T-helper 2 cell (primary cell): ENCODE measurements at places on chromosomes 7 and 10.
A peak's percentile ranks its signal among the peaks of the same experiment; 100 is the strongest.

DNA sequence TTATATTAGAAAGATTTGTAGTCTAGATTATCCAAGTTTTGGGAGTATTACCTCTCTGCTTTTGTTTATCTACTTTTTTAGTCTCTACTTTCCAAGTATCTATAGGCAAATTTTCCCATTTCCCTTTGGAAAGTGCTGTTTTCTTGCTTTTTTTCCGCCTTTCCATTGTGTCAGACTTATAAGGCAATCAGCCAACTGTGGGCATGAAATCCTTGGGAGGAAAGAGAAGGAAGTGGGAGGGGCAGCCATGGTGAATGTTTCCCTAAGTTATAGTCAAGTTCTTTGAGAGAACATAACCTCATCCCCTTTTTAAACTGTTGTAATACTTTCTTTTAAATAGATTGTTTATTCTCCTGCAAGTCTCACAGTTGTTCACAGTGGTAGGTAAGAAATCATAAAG lies 52.6 kb downstream of the PTEN start:
- no peak for DNase-seq

- no peak for DNase-seq
Measured at GRCh38 chr7:136956671-136957070, 88.2 kb downstream of the CHRM2 start.

DNA sequence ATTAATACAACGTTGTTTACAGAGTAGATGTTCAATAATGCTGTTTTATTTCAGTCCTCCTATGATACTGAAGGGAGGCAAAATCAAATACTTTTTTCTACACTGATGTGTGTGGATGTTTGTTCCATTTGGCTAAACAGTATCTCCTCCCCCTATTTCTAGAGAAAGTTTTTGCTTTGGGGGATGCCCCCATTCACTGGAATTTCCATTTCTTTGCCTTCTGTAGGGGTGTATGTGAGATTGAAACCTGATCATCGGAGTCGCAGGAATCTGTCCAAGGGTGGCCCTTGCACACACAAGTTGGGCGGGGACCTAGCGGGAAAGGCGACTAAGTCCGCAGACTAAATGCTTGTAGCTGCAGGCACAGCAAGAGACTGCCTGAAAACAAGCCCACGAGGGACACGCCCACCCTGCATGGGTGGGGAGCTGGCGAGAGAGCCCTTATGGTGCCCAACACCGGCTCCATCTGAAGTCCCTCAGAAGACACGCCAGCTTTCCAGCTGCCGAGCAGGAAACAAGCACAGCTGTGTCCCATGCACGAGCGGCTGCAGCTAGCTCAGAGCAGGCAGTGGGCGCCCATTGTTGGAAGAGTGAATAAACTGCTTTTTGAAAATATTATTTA lies 58.0 kb downstream of the ESYT2 start:
- DNase-seq: no peak

DNA sequence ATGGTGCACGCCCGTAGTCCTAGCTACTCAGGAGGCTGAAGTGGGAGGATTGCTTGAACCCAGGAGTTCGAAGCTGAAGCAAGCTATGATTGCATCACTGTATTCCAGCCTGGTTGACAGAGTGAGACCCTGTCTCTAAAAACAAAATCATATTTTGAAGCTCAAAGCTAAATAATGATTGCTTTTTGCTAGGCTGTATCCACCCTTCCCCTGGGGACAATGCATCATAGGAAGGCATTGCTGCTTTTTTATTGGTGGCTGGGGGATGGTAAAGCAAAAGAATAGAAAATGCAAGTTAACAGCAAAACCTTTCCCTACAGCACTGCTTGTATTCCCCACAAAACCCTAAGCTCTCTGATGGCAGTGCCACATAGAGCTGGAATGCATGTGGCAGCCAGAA lies 107.5 kb upstream of the WAC start:
- DNase-seq: no peak

DNA sequence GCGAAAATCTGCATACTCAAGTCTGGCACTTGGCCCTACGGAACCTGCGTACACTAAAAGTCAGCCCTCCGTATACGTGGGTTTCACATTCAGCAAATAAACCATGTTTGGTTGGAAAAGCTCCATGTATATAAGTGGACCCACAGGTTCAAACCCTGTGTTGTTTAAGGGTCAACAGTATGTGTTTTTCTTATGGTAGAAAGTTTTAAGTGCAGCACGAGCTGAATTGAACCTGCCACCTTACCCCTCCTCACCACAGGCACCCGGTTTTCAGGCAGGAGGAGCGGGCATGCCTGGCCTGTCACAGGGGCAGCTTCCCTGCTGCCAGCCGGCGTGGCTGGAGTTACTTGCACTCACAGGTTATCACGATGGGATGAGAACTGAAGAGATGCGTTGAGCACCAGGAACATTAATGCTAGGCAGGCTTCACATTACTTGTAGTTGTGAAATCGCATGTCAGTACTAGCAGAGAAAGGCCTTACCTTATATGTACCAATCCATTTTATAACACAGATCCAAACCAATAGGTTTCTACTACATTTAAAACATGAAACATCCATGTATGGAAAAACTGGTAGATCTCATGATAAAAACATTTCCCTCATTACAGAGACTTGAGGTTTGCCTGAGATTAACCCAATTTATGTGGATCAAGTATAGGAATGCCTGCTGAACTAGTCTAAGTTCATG lies 12.9 kb downstream of the INSIG1 start:
- DNase-seq: no peak

GRCh38 chr10:6877722-6878392 lies 297.8 kb upstream of the PRKCQ start:
- DNase-seq: no peak

GRCh38 chr7:76057813-76058145 lies 9.9 kb downstream of the MDH2 start:
- DNase-seq: no peak

DNA sequence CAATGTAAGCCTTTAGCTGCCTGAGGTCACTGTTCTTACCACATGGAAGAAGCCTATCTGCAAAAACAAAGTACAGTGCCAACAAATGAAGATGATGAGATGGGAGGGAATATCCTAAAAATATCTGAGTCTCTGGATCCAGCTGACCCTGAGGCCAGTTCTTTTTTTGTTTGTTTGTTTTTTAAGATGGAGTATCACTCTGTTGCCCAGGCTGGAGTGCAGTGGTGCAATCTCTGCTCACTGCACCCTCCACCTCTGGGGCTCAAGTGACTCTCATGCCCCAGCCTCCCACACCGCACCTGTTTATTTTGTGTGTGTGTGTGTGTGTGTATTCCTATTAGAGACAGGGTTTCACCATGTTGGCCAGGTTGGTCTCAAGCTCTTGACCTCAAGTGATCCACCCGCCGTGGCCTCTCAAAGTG lies 44.9 kb downstream of the HYCC1 start:
- no peak for DNase-seq

GRCh38 chr7:100407285-100408180 lies 21.0 kb downstream of the ZCWPW1 start:
- no peak for DNase-seq

GRCh38 chr7:23474094-23474828 lies 4.0 kb upstream of the IGF2BP3 start:
- DNase-seq: peak; percentile 98
